Activated CD4-positive, CD25-positive, alpha-beta regulatory T cell (primary cell): ENCODE measurements at places on chromosomes 7 and 10.

GRCh38 chr7:67371429-67372305, 375.0 kb downstream of the TYW1 start:
- DNase-seq: peak; percentile 7

- no peak for DNase-seq
These were observed 50.6 kb upstream of the GJD4 start for GRCh38 chr10:35554461-35555056.

- no peak for DNase-seq
These were observed 2.4 kb downstream of the CD36 start for GRCh38 chr7:80640846-80641245.

- no peak for DNase-seq
These were observed 117.3 kb downstream of the FAM53B start for GRCh38 chr10:124626759-124627380.

DNA sequence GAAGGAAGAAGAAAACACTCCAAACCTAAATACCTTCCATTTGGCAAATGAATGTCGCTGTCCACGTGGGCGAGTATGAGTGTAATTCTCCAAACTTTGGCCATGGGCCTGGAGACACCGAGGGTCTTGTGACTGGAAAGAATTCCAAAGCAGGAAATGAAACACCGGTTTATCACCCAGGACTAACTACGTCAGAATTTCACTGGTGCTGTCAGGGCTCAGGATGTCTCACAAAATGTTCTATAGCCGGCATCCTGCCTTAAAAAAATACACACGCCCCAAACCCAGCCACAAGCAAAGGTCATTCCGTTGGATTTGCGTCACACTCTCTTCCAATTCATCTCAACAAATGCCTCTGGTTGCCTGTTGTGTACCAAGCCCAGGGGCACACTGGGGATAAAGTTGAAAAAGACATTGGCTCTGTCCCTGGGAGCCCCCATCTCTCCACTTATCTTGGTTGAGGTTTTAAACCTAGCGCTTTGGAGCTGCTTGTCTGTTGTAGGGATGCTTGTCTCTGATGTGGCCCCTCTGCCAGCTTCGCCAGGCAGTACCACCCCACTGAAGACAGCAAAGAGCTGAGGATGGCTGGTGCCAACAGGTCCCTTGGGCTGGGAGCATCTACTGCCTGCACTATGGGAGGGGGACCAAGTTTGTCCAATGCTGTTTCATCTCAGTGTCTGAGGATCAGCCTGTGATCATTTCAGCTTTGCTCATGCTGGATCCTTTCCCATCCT, 31.2 kb downstream of the GSTO2 start:
- DNase-seq: no peak

- DNase-seq: no peak
These were observed 318.5 kb upstream of the ZWINT start for GRCh38 chr10:56679578-56679977.

DNA sequence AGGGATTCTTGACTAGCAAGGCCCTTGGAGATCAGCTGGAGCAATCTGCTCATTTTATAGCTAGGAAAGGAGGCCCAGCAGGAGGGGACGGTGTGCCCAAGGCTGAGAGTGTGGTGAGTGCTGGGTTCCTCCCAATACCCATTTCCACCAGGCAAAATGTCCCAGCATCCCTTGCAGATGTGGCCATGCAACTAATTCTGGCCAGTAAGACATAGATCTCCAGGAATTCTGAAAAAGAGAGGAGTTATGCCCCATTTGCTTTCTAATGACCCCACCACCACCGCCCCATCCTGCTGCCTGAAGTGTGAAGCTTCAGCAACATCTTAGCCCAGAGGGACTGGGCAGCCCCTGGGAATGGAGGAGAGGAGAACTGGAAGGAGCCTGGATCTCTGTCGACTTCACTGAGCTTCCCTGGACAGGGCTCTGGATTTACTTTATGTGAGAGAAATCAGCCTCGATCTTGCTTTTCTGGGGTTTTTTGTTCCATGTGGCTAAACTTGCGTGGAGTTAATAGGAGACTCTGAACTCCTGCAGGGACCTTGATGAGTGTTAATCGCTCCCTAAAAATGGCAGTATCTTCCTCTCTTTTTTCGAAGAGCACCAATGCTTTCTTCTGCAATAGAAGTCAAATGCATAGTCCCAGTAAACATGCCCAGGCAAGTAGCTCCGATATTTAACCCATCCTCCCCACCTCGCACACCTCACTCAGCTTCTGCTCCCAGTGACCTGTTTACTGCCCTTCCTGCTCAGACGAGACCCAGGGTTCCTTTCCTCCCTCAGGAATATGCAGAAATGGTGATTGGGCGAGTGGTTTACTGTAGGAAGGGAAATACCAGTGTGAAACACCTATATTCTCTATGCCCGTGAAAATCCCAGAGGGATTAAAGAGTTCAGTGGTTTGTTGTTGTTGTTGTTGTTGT, 127.5 kb upstream of the GPR26 start:
- no peak for DNase-seq

DNA sequence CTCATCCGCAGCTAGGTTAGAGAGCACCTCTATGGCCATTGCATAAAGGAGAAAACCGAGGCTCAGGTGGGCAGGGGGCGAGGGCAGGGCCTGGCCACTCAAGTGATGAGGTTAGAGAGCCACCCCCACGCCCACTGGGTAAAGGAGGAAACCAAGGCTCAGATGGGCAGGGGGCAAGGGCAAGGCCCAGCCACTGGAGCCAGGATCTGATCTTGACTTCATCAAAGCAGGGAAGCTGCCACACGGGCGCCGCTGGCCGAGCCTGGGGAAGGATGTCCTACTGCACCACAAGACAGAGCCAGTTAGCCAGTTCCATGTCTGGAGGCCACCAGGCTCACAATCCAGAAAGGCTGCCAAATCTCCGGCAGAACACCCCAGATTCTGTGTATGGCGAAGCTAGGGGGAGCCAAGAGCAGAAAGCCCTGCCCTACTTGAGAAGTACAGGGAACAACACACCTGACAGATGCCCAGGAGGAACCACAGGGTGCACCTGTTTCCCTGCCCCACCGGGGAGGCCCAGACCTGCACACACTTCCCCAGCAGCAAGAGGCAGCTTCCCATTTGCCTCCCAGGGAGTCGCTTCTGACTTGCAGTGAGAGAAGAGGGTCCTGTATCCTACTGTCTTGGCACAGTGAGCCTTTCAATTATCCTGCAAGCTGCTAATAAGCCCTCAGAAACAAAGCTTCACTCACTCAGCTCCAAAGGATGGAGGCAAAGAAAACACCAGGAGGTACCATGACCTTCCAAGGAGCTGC, 101.9 kb downstream of the TNS3 start:
- no peak for DNase-seq

- no peak for DNase-seq
These were observed 74.8 kb upstream of the FOXK1 start for GRCh38 chr7:4607311-4607729.

- DNase-seq: no peak
These were observed 9.6 kb upstream of the KIF5B start for GRCh38 chr10:32065856-32066255.

DNA sequence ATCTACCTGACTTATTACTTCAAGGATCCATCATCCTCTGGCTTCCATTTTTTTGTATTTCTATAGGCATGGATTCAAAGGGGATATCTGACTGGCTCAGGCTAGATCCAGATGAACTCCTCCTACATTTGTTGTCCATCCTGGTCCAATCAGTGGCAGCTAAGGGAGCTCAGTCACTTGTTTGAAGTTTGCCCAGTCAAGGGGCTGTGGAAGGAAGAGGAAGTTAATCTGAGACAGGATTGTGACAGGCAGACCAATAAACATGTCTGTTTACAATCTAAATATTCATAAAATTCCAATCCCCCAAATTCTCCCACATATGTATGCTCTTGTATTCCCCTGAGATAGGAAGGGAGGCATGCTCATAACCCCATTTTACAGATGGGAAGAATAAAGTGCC, 48.7 kb downstream of the CAV1 start:
- DNase-seq: no peak

DNA sequence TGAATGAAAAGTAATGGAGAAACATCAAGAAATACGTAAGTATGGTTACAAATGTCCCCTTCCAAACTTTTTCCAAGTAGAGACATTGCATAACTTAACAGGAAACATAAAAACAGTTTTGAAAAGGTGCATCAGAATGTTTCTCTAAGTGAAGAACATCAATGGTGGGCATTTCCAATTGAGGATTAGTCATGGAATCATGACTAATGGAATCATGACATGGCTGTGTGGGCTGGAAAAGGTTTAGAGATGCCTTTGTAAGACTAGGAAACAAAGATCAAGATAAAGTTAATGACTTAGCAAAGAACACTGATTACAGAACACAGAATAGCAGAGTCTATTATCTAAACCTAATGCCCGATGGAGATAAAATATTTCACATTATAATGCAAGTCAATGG, 272.0 kb downstream of the HPSE2 start:
- DNase-seq: no peak

- no peak for DNase-seq
These were observed 146.2 kb downstream of the PTPN20 start for GRCh38 chr10:47057471-47057870.

DNA sequence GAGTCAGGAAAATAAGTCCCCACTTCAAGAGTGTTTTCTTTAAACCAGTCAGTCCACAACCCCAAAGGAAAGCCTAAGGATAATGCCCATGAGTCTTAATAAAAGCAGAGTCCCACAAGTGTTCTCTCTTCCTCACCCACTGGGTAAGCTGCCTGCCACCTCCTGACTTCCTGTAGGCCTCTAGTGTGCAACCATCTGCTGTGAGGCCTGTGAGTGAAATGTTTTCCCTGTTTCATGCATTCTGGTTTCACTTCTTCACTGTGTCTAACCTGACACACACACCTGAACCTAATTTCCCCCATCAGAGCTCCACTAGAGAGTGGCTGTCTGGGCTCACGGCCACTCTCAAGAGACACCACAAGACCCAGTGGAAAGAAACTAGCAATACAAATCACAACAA, 38.9 kb upstream of the GDF10 start:
- no peak for DNase-seq

- no peak for DNase-seq
These were observed 55.3 kb downstream of the CPVL start for GRCh38 chr7:29090836-29091601.

- DNase-seq: no peak
These were observed at the start of gene ABCB4 for GRCh38 chr7:87475359-87476178. Gene ABCB4, minus strand, starts transcription at chr7:87475680. Its CDS starts 215 bp downstream, at chr7:87475465.

DNA sequence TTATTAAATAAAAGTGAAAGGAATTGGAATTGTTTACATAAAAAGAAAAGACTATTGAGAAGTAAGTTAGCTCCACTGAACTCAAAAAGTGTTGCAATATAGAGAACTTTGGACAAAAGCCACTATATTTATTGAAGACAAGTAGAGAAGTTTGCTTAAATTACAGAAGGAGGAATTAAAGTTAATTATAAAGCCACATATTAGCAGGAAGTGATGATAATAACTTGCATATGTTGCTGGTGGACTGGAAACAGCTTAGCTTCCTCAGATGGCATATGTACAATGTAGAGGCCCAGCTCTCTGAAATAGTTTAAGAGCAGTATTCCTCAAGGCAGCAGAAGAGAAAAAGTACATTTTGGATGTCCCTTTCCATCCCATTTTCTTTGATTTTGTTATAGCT, 400.7 kb downstream of the GATA3 start:
- no peak for DNase-seq

DNA sequence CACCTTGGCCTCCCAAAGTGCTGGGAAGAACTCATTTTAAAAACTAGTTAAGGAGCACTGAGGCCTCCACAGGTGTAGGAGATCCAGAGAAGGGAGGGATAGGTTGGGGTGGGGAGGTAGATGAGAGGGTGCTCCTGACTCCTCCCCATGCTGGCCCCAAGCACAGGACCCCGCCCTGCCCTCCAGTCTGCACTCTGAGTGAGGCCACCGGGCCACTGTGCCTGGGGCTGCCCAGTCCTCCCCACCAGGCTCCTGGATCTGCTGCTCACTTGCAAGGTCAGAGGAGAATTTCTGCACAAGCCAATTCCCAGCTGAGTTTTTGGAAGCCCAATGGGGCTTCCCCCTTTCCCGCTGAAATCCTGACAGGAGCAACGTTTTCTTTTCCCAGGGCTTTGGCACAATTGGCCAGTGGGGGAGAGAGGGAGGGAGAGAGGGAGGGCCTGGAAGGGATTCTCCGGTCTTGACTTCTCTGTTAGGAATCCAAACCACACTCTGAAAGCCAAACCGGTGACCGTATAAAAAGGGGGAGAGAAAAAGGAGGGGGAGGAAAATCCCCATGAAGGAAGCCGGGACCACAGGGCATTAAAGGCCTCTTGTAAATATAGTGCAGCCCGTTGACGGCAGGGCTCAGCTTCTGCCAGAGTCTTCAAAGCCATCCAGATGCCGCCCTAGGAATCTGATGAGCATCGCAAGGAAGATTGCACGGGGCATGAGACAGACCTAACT, 116.2 kb downstream of the SH3PXD2A start:
- no peak for DNase-seq

DNA sequence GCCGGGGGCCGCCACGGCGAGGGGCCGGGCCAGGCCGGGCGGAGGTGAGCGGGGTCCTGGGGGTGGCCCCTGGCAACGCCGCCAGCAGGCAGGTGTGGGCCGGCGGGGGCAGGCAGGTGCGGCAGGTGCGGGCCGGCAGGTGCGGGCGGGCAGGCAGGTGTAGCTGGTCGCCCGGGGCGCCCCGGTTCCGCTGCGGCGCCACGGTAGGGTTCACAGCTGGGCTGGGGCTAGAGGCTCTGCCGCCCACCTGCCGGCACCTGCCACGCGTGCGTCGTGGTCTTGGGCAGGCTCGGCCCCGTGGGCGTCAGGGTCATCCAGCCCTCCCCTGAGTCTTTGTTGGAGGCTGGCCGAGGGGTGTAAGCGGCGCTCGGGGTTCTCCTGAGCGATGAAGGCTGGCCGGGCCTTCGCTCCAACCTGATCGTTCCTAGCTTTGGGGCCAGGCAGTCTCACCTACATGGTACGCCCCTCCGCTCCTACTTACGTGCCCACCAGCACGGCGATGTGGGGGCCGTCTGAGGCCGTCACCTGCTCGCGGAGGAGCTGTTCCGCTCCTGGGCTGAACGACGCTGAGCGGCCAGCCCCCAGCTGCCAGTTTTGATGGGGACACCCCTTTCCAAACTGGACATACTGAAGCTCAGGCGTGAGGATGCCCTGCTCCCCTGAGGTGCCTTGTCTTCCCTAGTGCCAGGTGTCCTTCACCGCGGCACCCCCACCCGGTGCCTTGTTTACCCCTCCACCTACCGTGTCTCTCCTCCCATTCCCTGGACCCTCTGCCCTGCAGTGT, 493 bp downstream of the ZMIZ2 start:
- no peak for DNase-seq

- DNase-seq: no peak
These were observed 23.8 kb upstream of the IFIT2 start for GRCh38 chr10:89278034-89278535.

DNA sequence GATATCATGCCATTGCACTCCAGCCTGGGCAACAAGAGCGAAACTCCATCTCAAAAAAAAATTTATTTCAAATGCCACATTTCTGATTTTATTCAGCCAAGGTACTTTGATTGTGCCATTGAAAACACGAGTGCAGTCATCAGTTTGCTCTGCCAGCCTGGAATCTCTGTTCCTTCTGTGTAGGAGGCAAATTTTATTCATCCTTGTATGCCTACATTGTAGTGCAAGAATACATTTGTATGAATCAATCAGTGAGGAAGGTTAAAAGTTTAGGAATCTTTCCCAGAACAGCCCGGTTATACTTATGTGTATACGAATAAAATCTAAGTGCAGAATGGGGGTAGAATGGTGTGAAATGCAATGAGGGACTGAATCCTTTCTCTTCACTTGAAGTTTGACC, 886 bp upstream of the TET1 start:
- DNase-seq: no peak

- no peak for DNase-seq
These were observed 126.0 kb upstream of the CALN1 start for GRCh38 chr7:72538147-72538546.
